Smooth muscle cell of the pulmonary artery (primary cell): ENCODE measurements at places on chromosomes 7 and 10. TPM values are rescaled to one million over a fixed set of nuclear protein-coding genes. Genes with fewer than 3 reads are reported as not detected.

The HOXA7 gene
- 0.13 TPM in 1 of 2 replicates, not detected in the other for total RNA-seq

The CCDC6 gene
- total RNA-seq, result 40.9 and 44.3 TPM in 2 replicates

The TRIM50 gene
- total RNA-seq, result not detected in 2 replicates

The UBN2 gene
- 6.2 and 6.9 TPM in 2 replicates for total RNA-seq

The OR9A2 gene
- 0.13 TPM in 1 of 2 replicates, not detected in the other for total RNA-seq

The WNT8B gene
- not detected in 2 replicates for total RNA-seq

The CALCR gene
- total RNA-seq, result not detected in 2 replicates

The MRLN gene
- total RNA-seq, result not detected in 2 replicates

The HBP1 gene
- 64.5 and 118 TPM in 2 replicates for total RNA-seq

The ERVW-1 gene
- total RNA-seq, result not detected in 2 replicates

The SLC29A4 gene
- 6.0 and 6.5 TPM in 2 replicates for total RNA-seq

The SEMA3D gene
- total RNA-seq, result 11.8 and 22.5 TPM in 2 replicates

The INSYN2A gene
- 0.13 and 0.59 TPM in 2 replicates for total RNA-seq

The HOXA4 gene
- total RNA-seq, result 0.59 and 2.0 TPM in 2 replicates

The TMEM270 gene
- total RNA-seq, result not detected in 2 replicates

The PKD2L1 gene
- not detected in 2 replicates for total RNA-seq

The NXPH1 gene
- total RNA-seq, result not detected in 2 replicates

The TMEM26 gene
- 0.40 and 2.0 TPM in 2 replicates for total RNA-seq

The TRIM74 gene
- total RNA-seq, result 0.23 TPM in 1 of 2 replicates, not detected in the other

The TYW1B gene
- total RNA-seq, result 1.5 and 3.7 TPM in 2 replicates

The POLR2J2 gene
- 3.2 and 3.7 TPM in 2 replicates for total RNA-seq

The CLDN3 gene
- total RNA-seq, result not detected in 2 replicates

The CTTNBP2 gene
- 1.2 and 1.9 TPM in 2 replicates for total RNA-seq
